ENCODE measurements at places on chromosomes 6 and 20.

- DNase-seq: no peak
Measured at GRCh38 chr6:35710241-35710847, 21.6 kb upstream of the FKBP5 start.

- no peak for DNase-seq
Measured at GRCh38 chr6:122068291-122068769, 331.1 kb upstream of the HSF2 start.

- no peak for DNase-seq
Measured at GRCh38 chr6:1825926-1826325, 216.2 kb downstream of the FOXC1 start.

- no peak for DNase-seq
Measured at GRCh38 chr6:40398034-40398691, 189.0 kb downstream of the LRFN2 start.

DNA sequence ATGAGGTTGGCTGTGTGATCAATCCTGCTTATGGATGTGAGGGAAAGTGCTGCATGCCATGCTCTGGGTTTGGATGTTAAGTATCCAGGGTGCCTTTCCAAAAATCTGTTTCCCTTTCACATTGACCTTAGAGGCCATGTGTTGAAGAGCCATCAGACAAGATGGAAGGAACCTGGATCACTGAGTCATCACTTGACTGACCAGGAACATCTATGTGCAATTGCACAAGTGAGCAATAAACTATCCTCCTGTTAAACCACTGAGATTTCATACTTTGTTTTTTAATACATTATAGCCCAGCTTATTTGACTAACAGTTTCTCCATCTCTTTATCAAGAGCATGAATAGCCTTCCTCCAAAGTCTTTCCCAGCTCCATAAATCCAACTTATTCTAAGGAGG, 17.8 kb upstream of the TMEM14A start:
- DNase-seq: no peak

DNA sequence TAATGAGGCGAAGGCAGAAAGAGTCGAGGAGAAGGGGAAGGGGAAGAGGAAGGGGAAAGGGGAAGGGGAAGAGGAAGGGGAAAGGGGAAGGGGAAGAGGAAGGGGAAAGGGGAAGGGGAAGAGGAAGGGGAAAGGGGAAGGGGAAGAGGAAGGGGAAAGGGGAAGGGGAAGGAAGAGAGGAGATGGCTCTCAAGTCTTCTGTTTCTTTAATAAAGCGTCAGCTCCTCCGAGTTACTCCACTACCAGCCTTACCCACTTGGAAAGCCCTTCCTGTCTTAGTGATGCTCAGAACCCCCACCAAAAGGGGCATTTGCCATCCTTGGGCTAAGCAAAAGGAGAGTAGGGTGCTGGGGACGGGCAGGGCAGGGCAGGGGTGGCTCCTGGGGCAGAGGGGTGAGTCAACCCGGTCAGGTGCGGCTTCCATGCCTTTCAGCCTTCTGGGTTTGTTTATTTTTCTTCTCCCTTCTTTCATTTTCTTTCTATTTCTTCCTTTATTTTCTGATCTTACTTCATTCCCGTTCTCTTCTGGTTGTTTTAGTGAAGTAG, 476 bp upstream of the CLIC5 start:
- no peak for DNase-seq

- DNase-seq: no peak
Measured at GRCh38 chr20:21028921-21029320, 77.2 kb downstream of the LINC00237 start.

GRCh38 chr20:4068708-4069107, 53.4 kb upstream of the RNF24 start:
- no peak for DNase-seq

GRCh38 chr6:43917878-43918382, 147.9 kb downstream of the VEGFA start:
- no peak for DNase-seq

GRCh38 chr6:11428895-11429294, 108.7 kb upstream of the TMEM170B start:
- DNase-seq: no peak

DNA sequence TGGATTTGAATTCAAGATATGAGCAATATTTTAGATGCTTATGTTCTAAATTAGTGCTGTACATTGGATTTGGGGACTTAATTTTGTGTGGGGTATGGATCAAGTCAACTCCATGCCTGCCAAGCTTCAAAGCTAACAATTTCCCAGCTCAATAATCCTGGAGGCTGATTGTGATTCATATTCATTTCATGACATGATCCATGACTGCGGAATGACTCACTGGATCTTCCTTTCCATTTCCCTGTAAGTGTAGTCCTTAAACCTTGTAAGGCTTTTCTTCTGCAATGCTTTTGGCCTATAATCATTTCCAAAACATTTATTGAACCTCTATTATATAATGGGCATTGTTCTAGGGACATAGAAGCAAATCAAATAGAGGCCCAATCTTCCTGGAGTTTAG, 44.7 kb upstream of the CCN2 start:
- DNase-seq: no peak

DNA sequence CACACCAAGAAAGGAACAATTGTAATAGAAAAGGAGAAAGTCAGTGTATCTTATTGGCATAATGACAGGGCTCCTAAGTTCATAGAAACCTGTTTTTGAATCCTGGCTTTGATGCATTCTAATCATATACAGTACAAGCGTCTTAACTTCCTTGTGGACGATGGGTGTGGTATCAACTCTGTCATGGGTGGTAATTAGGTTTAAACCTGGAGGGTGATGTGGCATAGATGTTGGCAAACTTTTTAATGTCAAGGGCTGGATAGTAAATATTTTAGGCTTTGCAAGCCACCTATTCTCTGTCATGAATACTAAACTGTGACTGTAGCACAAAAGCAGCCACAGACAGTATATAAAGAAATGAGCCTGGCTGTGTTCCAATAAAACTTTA, 138.7 kb upstream of the EDN1 start:
- DNase-seq: no peak

- no peak for DNase-seq
Measured at GRCh38 chr6:62283796-62284411, 2.1 kb downstream of the KHDRBS2 start.

- DNase-seq: peak; percentile 5
Measured at GRCh38 chr6:16286151-16286522, 47.8 kb downstream of the GMPR start.
